ENCODE measurements at places on chromosomes 5 and 9.
A peak's percentile ranks its signal among the peaks of the same experiment; 100 is the strongest.

- no peak for DNase-seq
Measured at GRCh38 chr5:67010684-67011409, 185.8 kb downstream of the CD180 start.

GRCh38 chr5:105508519-105508918 is 1945.9 kb upstream of the NUDT12 start:
- DNase-seq = no peak

DNA sequence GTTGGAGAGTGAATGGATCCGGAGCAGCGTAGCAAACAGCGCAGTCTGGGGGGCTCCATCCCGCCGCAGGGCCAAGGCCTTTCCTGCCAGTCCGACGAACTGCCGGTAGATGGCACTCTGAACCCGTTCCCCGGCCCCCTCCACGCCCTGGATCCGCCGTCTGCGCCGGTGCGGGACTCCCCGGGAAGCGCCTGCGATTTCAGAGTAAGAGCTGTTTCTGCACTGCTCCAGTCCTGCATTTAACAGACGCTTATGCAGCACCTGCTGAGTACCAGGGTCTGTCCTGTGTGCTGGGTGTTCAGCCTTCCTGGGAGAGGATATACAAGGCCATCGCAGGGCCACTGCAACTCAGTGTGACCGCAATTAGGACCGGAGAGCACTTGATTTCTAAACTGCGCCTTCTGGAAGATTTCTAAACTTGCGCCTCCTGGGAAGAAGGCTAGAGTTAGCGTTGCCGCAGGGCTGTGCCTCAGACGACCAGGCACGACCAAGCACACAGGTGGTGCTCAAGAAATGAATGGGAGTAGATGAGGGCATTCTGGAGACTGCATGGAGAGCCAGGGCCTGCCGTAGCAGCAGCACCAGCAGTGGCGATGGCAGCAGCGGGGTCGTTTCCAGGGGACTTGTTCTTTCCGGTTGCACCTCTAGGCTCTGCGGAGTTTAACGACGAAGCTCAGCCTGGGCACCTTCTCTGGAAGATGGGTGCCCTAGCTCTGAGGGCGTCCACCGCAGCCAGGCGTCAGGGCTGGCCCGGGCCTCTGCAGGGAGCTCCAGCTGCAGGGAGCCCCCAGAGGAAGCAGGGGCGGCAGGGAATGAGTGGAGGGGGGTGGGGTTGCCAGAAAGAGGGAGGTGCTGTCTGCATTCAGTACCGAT is 14.3 kb upstream of the TIFAB start:
- DNase-seq = peak; percentile 21

DNA sequence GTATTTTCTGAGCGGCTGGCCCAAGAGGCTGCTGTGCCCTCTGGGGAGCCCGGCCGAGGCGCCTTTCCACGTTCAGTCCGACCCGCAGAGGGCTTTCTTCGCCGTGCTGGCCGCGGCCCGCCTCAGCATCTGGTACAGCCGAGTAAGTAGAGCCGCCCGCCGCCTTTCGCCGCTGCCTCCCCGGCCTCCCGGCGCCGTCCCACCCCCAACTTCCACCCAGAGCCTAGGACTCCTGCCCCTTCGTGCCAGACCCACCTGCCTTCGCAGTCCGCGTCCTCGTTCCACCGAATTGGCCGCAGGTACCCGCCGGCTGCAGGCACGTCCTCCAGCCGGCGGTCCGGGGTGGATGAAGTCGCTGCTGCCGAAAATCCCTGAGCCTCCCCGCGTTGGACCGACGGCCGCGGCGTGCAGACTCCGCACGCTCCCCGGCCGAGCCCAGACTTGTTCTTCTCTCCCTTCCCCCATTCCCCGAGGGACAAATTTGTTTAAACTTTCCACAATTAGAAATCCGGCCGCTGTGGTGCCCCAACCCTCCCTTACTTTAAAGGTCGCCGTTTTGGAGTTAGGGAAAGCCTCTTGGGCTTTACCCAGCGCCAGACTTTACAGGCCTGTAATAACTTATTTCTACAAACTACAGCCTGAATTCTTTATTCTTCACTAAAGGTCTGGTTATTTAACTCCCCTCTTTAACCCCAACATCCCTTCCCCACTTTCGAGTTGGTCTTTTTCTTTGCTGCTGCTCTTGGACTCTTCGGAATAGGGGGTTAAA is 589 bp downstream of the RIC1 start:
- DNase-seq = peak; percentile 6

GRCh38 chr5:134118212-134118835 is 3.8 kb downstream of the TCF7 start:
- DNase-seq = no peak

GRCh38 chr5:72013766-72014624 is 93.3 kb upstream of the MAP1B start:
- DNase-seq = no peak

- DNase-seq = no peak
Measured at GRCh38 chr9:123191260-123191659, 77.1 kb downstream of the STRBP start.

DNA sequence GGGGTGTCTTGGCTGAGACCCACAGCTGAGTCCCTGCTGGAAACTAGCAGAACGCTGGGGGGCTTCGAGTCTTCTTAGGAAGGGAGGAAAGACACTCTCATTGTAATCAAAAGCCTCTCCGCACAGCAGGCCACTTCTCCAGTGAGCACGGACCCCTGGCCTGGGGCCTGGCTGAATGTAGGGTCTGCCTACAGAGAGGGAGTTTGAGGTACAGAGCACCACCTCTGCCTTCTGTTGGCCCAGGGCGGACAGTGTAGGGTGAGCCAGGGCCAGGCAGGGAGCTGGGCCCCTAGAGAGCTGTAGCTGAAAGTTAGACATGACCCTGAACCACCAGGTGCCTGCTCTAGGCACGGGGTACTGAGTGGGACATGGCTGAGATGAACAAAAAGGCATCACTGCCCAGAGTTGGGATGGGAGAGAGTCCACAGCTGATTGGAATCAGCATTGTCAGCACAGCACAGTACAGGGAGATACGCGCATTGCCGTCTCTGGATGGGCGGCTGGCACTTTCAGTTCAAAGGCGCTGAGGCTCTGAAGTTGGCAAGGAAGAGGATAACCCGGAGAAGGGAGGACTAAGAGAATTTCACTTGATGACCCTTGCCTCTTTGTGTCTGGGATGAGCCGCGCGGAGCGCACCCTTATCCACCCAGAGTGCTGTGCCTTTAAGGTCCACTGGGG is 363 bp upstream of the SLC25A48 start:
- no peak for DNase-seq

DNA sequence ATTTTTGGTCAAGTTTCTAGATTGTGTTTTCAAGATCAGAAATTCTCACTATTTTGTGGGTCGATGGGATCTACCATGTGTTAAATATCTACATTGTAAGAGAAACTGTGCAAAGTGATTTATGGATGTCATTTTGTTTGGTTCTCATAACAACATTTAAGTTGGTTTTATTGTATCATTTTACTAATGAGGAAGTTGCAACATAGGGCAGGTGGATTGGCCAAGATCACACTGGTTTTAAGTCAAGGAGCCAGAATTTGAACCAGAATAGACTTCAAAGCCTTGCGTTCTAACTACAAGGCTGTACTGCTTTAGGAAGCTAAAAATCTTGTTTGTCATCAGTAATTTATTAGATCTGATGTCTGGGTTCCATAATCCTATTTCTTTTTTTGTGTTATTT is 23.4 kb downstream of the SH3TC2 start:
- no peak for DNase-seq

- no peak for DNase-seq
Measured at GRCh38 chr5:17012289-17012688, 76.2 kb upstream of the MYO10 start.

GRCh38 chr9:73152543-73152844 is 829 bp downstream of the ANXA1 start:
- DNase-seq = no peak

GRCh38 chr5:40679148-40679912 is 385 bp upstream of the PTGER4 start:
- DNase-seq = peak; percentile 82

- no peak for DNase-seq
Measured at GRCh38 chr5:16548115-16548514, 68.7 kb downstream of the RETREG1 start.

GRCh38 chr5:72662305-72662704 is 154.2 kb upstream of the TNPO1 start:
- no peak for DNase-seq

GRCh38 chr5:231661-232060 is 13.5 kb downstream of the SDHA start:
- DNase-seq = no peak

GRCh38 chr9:7967093-7967827 is 167.7 kb upstream of the DMAC1 start:
- no peak for DNase-seq

GRCh38 chr5:123639244-123639643 is 127.3 kb downstream of the CSNK1G3 start:
- no peak for DNase-seq

GRCh38 chr9:68690088-68690487 is 15.0 kb upstream of the PIP5K1B start:
- DNase-seq = no peak

- no peak for DNase-seq
Measured at GRCh38 chr9:126663661-126664072, 49.9 kb downstream of the LMX1B start.

DNA sequence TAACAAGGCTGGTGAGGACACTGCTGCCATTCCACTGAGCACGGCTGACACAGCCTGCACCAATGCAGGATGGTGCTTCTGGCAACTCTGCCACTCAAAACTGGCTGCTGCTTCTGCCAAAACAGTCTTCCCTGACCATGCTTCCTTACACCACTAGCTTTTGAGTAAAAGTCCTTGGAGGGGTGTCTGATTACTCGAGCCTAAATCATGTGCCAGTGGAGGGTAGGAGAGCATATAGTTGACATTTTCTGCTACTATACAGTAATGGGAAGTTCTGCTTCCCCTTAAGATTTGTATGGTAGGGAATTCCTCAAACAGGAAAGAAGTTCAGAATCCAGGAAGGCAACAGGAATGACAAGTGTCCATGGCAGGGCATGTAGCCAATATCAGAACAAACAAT is 12.2 kb upstream of the PJA2 start:
- no peak for DNase-seq

DNA sequence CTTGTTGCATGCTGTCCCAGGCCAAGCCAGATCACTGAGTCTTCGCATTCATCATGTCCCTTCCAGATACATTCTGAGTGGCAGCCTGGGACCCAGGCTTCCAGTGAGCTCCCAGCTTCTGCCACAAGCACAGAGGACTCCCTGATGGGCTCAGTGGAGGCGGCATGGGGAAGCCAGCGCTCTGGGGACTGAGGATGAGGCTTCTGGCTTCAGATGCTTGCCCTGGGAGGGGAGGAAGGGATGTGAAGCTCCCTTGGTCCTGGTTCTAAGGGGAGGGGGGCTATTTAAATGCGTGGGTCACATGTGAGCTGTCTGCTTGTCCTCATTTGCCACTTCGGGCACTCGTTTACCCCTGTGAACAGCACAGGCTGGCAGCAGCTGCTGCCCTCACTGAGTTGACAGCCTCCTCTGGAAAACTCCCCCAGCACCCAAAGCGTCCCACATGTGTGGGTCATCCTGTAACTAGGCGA is 174.0 kb downstream of the NR3C1 start:
- no peak for DNase-seq

DNA sequence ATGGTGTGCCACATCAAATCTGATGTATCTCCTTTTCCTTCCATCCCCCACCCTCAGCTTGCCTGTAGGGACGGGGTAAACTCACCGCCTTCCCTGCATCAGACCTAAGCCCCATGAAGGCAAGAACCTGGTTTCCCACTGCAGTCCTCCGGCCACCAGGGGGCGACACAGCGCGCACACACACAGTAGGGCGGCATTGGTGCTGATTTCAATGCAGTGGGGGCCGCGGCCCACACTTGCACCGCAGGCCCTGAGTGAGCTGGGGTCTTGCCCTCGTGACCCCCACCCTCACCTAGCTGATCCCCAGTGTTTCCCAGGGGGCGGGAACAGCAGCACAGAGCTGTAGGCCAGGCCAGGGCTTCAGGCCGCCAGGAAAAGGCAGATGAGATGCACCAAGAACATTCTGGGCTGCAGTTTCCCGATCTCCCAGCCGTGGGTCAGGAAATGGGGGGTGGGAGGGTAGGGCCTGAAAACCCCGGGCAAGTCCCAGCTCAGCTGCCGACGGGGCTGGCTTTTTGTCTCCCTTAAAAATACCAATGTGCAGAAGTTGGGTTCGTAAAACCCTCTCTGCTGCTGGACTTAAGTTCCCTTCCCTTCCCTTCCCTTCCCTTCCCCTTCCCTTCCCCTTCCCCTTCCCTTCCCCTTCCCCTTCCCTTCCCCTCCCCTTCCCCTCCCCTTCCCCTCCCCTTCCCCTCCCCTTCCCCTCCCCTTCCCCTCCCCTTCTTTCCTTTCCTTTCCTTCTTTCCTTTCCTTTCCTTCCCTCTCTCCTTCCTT is 19.5 kb downstream of the FAM163B start:
- no peak for DNase-seq

- no peak for DNase-seq
Measured at GRCh38 chr9:7977586-7977985, 178.0 kb upstream of the DMAC1 start.

DNA sequence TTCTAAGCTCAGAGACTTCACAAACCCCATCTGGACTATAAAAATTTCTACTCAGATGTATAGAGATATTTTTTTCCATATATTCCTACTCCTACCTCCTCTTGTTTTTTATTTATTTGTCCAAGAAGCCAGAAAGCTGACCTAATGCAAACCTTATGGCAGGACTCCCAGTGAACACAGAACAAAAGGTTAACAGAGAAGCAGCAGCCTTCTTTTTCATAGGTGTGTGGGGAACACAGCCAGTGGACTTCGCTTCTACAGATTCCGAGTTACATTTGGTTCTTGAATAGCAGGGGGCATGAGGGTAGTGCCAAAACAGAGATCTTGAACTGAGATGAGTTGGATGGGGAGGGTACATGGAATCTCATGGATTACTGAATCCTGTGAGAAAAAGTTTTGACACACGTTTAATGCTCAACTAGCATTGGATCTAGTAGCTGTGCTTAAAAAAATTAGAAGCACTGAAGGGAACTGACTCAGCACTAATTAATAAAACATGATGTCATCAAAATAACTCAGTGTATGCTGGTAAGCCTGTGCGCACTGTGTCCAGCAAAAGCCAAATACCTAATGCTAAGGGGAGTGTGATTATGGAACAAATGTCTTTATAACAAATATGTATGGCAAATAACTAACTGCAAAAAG is 240.1 kb downstream of the GABRB2 start:
- DNase-seq = no peak

- no peak for DNase-seq
Measured at GRCh38 chr5:64156261-64156660, 9.4 kb upstream of the RNF180 start.

- no peak for DNase-seq
Measured at GRCh38 chr5:150347003-150347402, 10.5 kb upstream of the TCOF1 start.

- no peak for DNase-seq
Measured at GRCh38 chr9:101840694-101841188, 102.3 kb upstream of the GRIN3A start.
